ENCODE measurements at places on chromosomes 13 and 19. TPM values are rescaled to one million over a fixed set of nuclear protein-coding genes. Genes with fewer than 3 reads are reported as not detected.

The FAAP24 gene
- total RNA-seq = 3.1 TPM

The C19orf38 gene
- 2.3 TPM for total RNA-seq

The SIRT6 gene
- 16.3 TPM for total RNA-seq

The ZNF790 gene
- total RNA-seq = 9.2 TPM

The AMH gene
- 0.19 TPM for total RNA-seq

The KIR2DL1 gene
- not detected for total RNA-seq

The DLEU7 gene
- total RNA-seq = under 0.01 TPM

The CYP4F22 gene
- total RNA-seq = not detected

The MEIOSIN gene
- total RNA-seq = not detected

The MEIS3 gene
- 24.3 TPM for total RNA-seq

The SPRYD7 gene
- 5.1 TPM for total RNA-seq

The LACC1 gene
- total RNA-seq = 7.5 TPM

The PLIN3 gene
- total RNA-seq = 254 TPM

The ETV2 gene
- total RNA-seq = 0.19 TPM

The STARD13 gene
- 22.3 TPM for total RNA-seq

The URAD gene
- total RNA-seq = not detected

The C19orf12 gene
- 22.2 TPM for total RNA-seq

The ZFP28 gene
- total RNA-seq = 8.6 TPM

The ZNF610 gene
- total RNA-seq = 2.5 TPM

The ZNF433 gene
- total RNA-seq = 5.6 TPM

The PCP2 gene
- not detected for total RNA-seq

The MEF2B gene
- total RNA-seq = 0.28 TPM

The ZNF799 gene
- 4.2 TPM for total RNA-seq

The TINCR gene
- total RNA-seq = 0.28 TPM
